Stimulated activated CD8-positive, alpha-beta memory T cell treated with anti-CD3 and anti-CD28 coated beads, Interleukin-4, amount 100 ng/mL, for 1 hour (primary cell): ENCODE measurements at places on chromosomes 1 and 21.

DNA sequence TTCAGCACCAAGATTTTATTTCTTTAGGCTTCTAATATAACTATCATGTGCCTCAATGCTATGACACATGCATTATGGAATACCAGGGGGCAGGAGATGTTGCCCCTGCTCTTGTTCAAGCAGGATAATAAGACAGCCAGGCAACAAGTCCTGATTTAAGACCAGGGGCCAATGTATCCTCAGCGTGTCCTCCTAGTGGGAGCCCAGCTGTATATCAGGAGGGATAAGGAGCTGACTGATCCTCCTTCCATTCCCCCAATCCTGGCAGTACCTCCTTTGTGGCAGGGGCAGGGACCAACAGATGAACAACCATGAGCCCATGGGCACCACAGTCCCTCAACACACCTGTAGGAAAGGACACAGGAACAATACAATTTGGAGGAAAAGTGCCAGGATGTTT, 29.3 kb downstream of the SORT1 start:
- no peak for DNase-seq

DNA sequence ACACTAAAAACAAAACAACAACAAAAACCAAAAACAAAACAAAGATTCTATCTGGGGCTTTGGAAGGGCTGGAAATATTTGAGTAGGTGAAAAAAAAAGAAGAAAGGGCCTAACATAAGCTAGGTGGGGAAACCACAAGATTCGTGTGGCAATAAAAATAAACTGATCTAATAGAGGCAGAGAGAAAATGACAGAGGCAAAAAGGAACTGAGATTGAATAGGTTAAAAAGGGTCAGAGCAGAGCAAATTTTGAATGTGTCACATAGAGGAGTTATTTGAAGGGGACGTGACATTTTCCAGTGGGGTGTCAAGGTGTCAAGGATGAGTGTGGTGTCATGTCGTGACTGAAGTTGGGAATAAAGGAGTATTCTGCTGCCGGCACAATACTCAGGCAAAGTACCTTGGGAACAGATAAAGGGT, 65.2 kb upstream of the RALGPS2 start:
- no peak for DNase-seq

GRCh38 chr1:42891465-42892138, 45.2 kb downstream of the ZNF691 start:
- DNase-seq = no peak

- no peak for DNase-seq
These were observed 12.8 kb upstream of the LRRC52 start for GRCh38 chr1:165531021-165531420.

- no peak for DNase-seq
These were observed 60.3 kb upstream of the LRRC8D start for GRCh38 chr1:89760496-89760895.

DNA sequence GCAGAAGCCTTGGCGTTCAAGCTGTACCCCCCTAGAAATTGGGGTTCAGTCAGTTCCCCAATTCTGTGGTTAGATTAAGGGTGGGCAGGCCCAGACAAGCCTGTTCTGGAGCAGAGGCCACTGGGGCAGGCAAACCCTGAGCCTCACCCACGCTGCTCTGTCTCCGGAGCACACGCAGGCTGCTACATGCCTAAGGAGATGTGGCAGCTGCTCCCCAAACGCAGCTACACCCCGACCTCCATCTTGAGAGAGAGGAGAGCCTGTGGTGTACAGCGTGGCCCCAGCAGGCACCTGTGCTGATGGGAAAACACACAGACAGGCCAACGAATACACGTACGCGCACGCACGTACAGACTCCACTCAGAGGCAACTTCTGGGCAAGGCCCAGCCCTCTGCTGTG, 33.9 kb upstream of the GRHL3 start:
- no peak for DNase-seq

DNA sequence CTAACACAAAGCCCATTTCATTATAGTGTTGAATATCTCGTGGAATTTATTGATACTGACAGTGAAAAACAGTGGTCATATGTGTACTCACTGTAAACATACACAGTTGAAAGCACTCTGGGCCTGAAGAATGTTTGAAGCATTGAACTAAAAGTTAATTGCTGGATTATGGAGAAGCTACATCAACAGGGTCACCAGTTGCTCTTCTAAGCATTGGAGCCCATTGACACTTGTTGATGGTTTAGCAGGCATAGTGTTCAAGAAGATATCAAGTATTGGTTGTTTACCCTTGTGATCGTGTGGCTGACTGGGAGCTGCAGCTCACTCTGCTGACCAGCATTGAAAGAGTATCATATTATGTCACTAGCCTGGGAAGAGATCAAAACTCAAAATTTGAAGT, 10.3 kb downstream of the ZYG11A start:
- DNase-seq = no peak

- DNase-seq = no peak
These were observed 17.2 kb downstream of the SPOCD1 start for GRCh38 chr1:31798433-31799195.

DNA sequence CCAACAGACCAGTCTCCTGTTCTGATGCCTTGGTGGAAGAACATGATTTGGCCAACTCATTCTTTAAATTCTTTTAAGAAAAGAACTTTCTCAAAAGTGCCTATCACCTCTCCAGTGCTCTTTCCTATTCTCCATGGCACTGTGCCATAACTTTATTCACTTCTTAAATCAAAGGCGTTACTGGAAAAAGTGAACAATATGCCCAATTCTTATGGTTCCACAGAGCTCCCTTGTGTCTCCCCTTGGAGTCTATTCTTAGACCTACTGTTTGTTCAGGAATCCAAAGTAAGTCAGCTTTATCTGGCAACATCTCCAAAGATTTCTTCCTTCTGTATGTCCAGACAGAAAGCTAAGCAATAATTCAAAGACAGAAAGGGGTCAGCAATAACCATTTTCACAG, 111.9 kb upstream of the MAGI3 start:
- no peak for DNase-seq

DNA sequence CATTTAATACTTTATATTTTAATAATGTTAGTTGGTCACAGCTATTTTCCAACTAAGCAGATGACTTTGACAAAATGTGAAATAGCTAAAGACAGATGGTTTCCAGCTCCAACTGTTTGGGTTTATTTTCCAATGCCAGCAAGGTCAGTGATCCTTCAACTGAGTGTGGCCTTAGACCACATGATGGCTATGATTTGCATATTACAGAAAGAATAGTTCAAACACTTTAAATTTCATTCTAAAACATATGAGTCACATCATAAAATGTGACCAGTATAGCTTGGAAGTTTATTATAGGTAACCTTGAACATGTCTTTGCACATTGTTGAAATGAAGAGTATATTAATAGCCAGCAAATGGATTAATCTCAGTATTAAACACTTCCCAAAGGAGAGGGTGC, 454.0 kb upstream of the C1orf87 start:
- DNase-seq = no peak

DNA sequence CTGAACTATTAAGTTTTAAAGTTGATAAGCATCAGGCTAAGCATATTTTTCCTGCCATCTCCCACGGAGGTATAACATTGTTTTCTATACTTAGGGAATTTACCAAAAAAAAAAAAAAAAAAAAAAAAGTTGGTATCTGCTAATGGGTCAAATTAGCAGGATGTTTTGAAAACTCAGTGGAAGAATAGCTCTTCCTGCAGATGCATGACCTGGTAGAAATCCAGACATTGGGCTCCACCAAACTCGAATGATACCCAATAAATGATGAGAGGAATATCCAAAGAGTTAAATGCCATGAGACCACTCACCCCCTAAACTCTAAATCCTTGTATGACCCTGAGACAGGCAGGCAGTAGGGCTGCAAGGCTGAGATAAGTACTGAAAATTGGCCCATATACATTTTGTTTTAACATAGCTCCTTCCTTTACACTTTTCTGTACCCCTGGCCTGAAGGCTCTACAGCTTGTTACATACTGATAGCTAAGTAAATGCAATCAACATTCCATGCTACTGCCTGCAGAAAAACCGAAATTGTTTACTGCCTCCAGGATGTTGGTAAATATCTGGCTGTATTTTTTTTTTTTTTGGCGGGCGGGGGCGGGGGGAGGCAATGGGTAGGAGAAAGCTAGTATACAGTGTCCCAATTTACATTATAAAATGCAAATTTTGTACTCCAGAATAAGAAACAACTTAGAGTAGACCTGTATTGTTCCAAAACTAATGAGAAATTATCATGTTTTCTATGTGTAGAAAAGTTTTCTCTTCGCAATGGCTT, 57.6 kb downstream of the NFIA start:
- DNase-seq = no peak

DNA sequence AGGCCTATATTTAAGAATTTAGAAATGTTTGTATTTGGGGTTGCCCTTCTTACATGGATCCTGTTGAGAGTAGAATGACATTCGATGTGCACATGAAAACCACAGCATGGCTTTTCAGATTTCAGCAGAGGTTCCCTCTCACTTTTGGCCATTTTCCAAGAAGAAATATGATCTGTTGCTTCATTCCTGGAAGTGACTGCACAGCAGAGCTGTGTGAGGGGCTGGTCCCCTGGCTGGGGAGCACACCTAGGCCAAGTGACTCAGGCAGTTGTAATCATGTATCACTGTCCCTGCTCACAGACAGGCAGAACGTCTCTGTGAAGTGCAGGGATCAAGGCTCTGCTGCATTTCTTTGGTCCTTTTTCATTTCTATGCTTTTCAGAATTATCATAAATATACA, 32.3 kb downstream of the AGT start:
- no peak for DNase-seq

DNA sequence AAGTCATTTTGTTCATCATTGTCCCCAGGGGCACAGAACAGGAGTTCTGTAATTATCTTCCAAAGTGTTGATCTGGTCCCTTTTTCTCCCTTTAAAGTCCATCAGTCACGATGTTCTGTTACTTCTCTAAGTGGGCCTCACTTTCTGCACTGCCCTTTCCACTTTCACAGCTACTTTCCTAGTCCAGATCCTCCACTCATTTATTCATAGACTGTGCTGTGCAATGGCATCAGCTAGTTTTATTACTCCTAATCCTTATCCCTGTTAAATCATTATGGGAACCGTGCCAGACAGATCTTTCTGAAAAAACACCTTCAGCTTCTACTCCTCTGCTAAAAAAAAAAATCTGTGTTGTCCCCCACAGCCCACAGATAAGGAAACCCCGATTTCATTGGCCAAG, 64.0 kb upstream of the BCL10 start:
- no peak for DNase-seq

- no peak for DNase-seq
These were observed 153.2 kb downstream of the VPS13D start for GRCh38 chr1:12383001-12383400.

GRCh38 chr1:161499099-161500039, 5.9 kb upstream of the FCGR2A start:
- no peak for DNase-seq

DNA sequence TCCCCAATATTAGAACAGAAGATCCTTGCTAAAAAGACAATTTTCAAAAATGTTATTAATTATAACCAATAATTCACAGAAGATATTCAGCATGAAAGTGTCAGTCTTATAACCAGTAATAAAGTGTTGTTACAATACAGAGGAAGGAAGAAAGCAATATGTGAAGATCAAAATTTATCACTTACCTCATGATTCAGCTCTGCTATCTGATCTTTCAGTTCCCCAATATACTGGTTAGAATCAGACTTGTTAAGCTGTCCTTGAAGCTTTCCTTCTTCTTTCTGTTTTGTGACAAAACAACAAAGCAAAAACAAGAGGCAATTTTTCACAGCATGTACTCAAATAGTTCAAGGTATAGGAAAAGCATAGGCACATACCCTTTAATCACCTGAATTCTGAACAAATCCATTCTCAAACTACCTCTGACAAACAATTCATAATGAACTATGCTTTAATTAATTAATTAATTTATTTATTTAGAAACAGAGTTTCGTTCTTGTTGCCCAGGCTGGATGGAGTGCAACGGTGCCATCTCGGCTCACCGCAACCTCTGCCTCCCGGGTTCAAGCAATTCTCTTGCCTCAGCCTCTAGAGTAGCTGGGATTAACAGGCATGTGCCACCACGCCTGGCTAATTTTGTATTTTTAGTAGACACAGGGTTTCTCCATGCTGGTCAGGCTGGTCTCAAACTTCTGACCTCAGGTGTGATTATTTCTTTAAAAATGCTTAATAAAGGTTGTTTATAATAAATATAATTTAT, 76.9 kb upstream of the GFI1 start:
- DNase-seq = no peak

DNA sequence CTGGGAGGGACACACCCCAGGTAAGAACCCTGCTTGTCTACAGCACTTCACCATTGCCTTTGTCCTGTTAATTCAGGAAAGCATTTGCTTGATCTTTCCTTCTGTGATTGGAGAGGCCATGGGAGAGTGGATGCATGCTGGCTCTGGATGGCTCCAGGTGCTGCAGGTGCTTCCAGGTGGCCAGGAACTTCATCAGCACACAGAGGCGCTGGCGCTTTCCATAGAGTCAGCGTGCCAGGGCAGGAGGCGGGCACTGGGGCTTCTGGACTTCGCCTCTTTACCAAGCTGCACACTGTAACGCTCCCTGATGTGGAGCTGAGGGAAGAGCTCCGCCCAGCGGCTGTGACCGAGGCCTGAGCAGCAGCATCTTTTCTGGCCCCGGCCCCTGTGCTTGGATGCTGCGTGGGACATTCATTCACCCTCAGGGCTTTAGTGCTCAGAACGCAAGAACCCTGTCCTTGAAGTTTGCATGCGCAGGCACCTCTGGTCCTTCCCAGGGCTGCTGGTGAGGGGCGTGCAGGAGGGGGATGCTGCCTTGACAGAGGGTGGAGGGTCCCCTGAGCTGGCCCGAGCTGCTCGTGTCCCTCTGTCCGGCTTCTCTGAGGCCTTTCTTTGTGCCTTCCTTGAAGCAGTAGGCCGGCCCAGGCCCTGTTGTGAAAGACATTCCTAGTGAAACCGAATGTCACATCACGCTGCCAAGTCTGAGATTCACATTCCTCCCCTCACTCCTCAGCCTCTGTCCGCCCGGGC, 1.6 kb upstream of the MX2 start:
- no peak for DNase-seq

GRCh38 chr1:97926017-97926708, 5.3 kb upstream of the DPYD start:
- no peak for DNase-seq

DNA sequence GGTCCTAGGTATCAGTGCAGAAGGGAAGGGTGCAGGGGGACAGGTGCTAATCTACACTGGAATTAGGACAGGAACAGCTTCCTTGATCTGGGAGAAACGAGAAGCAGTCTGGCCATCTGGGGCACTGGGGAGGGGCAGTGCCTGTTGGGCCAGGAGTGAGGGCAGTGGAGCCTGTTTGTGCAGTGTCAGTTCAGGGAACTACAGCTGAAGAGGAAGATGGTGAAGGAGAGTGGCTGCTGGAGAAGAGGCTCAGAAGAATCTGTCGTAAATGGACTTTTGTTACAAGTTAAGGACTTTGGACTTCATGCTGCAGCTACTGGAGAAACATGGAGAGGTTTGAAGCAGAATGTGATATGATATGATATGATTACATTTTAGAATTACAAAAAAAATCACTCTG, 3.2 kb upstream of the TNFSF4 start:
- no peak for DNase-seq

DNA sequence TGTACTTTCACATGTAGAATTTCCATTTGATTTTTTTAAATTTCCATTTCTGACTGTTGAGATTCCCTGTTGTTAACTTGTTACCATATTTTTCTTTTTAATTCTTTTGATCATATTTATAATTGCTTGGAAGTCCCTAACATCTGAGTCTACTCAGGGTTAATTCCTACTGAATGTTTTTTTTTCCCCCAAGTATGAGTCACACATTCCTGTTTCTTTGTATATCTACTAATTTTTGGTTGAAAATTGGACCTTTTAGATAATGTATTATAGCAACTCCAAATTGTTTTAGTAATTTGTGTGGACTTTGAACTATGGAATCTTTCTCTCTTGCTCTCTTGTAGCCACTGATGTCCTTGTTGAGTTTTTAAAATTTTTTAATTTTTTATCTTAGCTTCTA, 54.6 kb downstream of the STXBP3 start:
- no peak for DNase-seq

GRCh38 chr1:231931846-231932454, 305.4 kb downstream of the DISC1 start:
- no peak for DNase-seq
